Mesenteric fat pad (tissue), 1 donor: ENCODE measurements at places on chromosomes 1 and 21.

DNA sequence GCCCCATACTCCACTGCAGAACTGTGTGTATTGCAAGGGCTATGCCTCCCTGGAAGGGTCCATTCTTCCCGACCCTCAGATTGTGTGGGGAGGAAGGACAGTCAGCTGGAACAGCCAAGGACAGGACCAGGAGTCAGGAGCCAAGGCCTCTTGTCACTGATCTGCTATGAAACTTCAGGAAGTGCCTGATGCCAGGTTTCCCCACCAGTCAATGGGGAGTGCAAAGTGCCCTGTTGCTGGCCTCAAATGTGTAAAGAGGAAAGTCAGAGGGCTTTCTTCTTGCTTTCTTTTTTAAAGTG is 168.8 kb downstream of the GRIK3 start:
- no peak for DNase-seq

DNA sequence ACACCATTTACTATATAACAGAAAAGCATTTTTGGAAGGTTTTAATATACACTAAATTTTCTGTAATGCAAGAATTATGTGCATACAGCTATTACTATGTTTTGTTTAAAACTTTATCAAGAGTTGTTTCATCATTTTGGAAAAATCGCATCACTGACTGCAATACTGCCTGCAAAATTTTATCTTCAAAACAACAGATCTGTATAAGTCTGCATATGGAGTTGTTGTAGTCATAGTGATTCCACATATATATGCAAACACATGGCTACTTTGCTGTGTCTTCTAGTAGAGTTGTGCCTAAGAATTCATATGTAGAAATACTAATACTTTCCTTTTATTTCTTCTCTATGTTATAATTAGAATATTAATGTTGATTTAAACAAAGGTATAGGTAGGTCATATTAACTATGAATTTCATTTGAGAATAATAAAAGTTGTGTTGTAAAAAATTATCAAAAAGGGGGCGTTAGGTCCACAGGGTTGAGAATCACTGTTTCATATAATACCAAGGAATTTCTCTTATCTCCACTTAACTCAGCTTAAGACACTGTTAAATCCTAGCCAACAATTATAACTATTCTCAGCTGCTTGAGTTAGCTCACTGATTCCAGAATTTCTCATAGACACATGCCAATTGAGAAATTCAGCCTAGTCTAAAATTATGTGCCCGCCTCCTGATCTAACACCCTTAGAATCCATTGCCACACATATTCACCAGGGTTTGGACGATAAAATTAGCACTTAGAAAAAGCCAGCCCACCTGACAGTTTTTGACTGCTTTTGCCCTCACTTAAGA is 22.9 kb upstream of the LAMC1 start:
- DNase-seq: no peak

- DNase-seq: no peak
Observed at GRCh38 chr21:17343055-17343454, 169.8 kb upstream of the CXADR start.

DNA sequence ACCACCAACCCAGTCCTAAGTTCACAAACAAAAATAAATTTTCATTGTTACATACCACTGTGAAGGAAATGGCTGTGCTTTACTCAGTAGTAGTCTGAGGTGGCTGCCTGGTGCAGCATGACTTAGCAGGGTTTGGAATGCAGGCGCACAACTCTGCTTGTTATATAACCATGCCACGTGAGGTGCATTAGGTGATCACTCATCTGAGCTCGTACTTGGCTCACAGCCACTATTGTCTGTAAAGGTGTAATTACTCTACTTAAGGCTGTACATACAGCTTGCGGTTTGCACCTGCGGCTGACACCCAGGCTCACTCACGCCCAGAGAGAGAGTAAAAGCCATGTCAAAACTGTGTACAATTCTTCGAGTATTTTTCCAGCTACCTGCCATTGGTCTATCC is 599.4 kb downstream of the LTN1 start:
- no peak for DNase-seq

GRCh38 chr1:163799190-163799805 is 477.5 kb downstream of the NUF2 start:
- DNase-seq: no peak

- DNase-seq: no peak
Observed at GRCh38 chr1:235500971-235501540, 3.2 kb downstream of the B3GALNT2 start.

DNA sequence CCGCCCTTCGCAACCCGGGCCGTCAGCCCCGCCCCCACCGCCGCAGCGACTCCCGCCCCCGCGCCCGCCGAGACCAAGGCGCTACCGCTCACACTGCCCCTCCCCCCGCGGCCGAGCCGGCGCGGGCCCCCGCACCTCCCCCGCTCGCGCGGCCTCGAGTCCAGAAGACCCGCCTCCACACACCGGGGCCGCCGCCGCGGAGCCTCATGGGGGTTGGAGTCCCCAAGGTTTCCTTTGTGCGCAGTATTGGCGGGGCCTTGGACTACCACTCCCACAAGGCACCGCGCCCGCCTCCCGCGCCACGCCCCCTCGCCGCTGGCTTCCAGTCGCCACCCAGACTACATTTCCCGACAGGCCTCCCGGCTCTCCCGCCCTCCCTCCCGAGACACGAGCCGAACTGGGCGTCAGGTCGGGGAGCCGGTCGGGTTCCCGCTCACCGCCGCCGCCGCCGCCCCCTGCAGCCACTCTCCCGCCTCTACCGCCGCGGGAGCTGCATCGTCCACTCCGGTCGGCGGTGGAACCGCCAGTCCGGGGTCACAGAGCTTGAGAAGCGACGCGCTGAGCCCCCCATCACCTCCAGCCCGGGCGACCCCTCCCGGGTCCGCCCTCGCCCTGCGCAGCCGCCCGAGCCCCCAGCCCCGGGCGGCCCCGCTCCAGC is at the start of gene PHF13:
Gene PHF13, plus strand, starts transcription at position 371 of the 658 bp plus-strand sequence. CDS start 336 bp downstream, outside the sequence.
- DNase-seq: peak; percentile 100

DNA sequence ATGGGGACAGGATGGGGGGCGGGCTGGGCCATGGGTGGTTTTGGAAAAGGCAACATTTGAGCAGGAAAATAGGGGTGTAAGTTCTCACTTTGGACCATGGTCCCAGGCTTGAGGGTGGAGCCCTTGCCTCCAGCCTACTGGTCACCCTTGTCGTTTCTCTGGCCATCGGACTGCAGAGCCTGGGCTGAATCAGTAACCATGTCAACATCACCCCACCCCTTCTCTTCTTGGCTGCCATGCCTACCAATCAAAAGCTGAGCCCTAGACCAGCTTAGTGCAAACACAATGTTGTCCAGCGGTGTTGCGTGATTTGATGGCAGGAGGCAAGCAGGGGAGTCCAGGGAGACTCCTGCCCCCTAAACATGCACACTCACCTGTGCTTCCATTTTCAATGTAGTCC is 231.0 kb upstream of the KAZN start:
- no peak for DNase-seq

DNA sequence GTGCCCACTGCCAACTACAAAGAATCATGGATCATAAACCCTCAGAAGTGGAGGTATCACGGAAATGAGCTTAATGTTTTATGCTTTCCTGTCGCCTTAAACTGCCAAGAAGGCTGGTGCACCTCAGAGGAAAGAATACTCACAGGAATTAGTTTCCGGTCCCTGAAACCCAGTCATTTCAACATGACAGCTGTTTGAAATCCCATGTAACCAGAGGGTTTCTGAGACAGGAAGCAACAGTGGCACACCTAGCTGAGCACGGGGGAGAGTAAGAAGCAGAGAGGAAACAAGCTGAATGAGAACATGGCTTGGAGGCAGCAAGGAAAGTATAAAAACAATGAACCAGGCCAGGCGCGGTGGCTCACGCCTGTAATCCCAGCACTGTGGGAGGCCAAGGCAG is 3.9 kb downstream of the JAK1 start:
- DNase-seq: no peak

DNA sequence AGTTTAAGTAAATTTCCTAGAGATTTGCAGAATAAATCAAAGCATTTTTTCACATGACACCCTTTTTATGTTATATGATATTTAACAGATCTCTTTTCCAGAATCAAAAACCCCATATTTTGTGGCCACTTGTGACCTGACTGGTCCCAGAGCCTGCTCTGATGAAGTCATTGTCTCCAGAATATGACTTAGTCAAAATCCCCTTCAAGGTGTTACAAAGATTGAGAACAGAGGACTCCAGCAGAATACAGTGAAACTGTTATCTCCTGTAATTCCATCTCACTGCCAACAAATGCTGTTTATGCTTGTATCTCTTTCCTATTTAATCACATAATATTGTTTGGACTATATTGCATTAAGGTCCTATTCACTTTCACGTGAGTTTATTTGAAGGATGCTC is 25.6 kb downstream of the RGS1 start:
- DNase-seq: no peak
